Activated naive CD4-positive, alpha-beta T cell treated with anti-CD3 and anti-CD28 coated beads, Interleukin-2, amount 10 ng/mL, durations not matched to agents 7 days and 5 days (primary cell): ENCODE measurements at places on chromosomes 2 and 18.

- DNase-seq: no peak
- H3K27me3 ChIP-seq: no peaks in the 10 kb centered on the region
- no peaks in the 10 kb centered on the region for H3K36me3 ChIP-seq
Measured at GRCh38 chr2:53438692-53439091, 328.9 kb upstream of the CHAC2 start.

DNA sequence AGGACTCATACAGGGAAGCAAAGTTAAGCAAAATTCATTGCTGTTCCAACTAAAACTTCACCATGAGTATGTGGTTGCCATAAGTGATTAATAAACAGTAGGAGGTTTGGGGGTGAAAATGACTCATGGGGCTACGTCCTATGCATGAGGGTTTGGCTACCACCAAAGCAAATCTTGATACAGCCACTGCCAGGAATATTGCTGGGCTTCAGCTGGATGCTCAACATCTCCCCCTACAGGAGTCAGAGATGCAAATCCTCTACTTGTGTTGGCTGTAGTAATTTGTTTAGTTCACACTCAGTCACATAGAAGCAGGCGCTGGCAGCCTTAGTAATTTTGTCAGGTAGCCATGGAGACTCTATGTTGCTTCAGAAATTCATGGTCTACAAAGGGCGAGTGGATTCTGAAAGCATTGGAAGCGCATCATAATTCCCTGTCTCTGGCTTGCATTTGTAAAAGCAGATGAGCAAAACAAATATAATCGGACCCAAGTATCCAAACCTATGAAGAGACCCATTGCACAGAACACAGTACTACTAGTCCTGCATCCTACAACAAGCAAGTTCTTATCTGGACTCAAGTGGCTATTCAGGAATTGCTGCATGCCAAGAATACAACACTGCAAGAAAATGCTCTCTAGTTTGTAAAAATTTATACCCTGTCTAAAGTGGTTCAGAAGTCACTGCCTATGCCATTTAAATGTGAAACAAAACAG lies 76.0 kb downstream of the CD28 start:
- DNase-seq: peak; percentile 69
- H3K36me3 ChIP-seq: peaks cover 10% of the 10 kb centered on the region
- H3K4me3 ChIP-seq: no peak overlapping the region
- no peaks in the 10 kb centered on the region for H3K27me3 ChIP-seq
- peaks cover 47% of the 10 kb centered on the region for H3K4me1 ChIP-seq
- H3K27ac ChIP-seq: no peak overlapping the region

DNA sequence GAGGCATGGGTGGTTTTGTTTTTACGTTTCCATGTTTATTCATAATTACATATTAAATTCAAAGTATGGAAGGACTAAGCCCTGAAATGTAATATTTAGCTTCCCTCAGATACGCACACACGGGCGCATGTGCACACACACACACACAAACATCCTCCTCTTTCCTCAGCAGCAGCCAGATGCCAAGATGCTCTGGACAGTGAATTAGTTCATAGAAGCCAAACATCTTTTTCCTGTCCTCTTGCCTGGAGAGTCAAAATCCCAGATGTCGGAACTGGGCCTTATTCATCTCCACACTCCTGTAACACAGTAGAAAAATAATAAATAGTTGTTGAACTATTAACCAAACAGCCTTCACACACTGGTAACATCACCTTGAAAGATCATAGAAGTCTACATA lies 273.1 kb downstream of the SP3 start:
- no peak for DNase-seq
- H3K27me3 ChIP-seq: peaks cover 3% of the 10 kb centered on the region
- H3K4me1 ChIP-seq: no peaks in the 10 kb centered on the region
- H3K36me3 ChIP-seq: no peaks in the 10 kb centered on the region
- no peak overlapping the region for H3K4me3 ChIP-seq
- no peak overlapping the region for H3K27ac ChIP-seq

DNA sequence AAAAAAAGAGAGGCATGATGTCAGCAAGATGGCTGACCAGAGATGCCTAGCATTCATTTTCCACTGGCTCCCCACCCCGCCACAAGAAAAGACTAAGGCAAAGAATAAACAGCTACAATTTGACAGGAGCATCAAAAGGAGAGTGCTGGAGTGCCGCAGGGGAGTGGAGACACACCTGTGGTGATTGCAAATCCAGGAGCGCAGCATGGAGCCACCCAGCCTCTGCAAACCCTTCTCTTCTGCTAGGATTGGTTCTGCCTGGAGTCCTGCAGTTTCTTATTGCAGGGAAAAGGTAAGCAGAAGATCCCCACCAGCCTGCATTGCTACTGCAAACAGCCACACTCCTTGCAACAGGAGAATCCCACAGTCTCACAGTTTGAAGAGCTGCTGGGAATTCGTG lies 26.1 kb downstream of the BOLL start:
- no peak overlapping the region for H3K4me3 ChIP-seq
- no peaks in the 10 kb centered on the region for H3K4me1 ChIP-seq
- H3K27me3 ChIP-seq: no peaks in the 10 kb centered on the region
- no peaks in the 10 kb centered on the region for H3K36me3 ChIP-seq
- no peak for DNase-seq

- peaks cover 20% of the 10 kb centered on the region for H3K27me3 ChIP-seq
- no peak overlapping the region for H3K27ac ChIP-seq
- no peaks in the 10 kb centered on the region for H3K36me3 ChIP-seq
- DNase-seq: peak; percentile 30
- peaks cover 44% of the 10 kb centered on the region for H3K4me1 ChIP-seq
Measured at GRCh38 chr2:70473101-70473722, 80.4 kb downstream of the TGFA start.

DNA sequence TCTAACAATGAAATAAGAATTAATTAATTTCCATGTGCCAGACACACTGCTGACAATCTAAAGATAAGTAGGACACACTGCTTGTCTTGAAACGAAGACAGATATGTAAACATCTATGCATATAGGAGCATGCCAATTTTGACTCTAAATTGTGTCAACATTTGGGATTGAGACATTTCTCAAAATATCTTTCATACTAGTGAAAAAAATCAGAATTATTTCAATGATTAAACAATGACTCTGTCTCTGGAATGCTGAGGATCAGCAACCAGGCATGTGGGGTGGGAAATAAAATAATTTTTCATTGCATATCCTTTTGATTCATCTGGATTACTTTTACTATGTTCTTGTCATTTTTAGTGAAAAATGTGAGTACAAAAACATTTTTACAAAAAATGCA lies 262.6 kb upstream of the SYT4 start:
- no peaks in the 10 kb centered on the region for H3K27me3 ChIP-seq
- no peak for DNase-seq
- H3K27ac ChIP-seq: no peak overlapping the region
- no peaks in the 10 kb centered on the region for H3K4me1 ChIP-seq

DNA sequence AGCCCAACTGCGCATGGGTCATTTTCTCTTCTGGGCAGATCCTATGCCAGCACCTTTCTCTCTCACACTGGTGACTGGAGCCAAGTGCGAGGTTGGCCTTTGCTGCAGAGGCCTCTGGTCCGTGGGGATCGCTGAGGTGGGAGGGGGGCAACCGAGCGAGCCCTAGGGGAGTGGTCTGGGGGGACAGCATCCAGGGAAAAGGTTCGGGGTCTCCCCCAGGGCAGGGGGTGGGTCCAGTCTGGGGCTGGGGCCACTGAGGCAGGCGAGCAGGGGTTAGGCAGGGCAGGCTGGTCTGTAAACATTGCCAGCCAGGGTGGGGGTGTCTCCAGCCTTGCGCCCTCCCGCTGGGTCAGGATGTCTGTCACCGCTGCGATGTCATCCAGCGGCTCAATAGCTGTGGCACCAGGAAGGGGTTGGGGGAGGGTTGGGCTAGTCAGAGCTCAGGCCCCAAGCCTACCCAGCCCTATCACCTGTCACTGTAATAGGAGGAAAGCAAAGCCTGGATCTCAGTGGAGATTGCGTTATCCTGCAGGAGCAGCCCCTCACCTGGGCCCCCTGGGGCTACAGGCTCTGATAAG lies 4.7 kb downstream of the WDR54 start:
- H3K4me1 ChIP-seq: peaks cover 20% of the 10 kb centered on the region
- DNase-seq: no peak
- no peak overlapping the region for H3K4me3 ChIP-seq
- H3K27me3 ChIP-seq: peaks cover 9% of the 10 kb centered on the region
- peaks cover 17% of the 10 kb centered on the region for H3K36me3 ChIP-seq
- H3K27ac ChIP-seq: no peak overlapping the region

GRCh38 chr18:3717376-3718025 lies 267.5 kb downstream of the TGIF1 start:
- no peaks in the 10 kb centered on the region for H3K36me3 ChIP-seq
- H3K27me3 ChIP-seq: peaks cover 12% of the 10 kb centered on the region
- H3K27ac ChIP-seq: no peak overlapping the region

DNA sequence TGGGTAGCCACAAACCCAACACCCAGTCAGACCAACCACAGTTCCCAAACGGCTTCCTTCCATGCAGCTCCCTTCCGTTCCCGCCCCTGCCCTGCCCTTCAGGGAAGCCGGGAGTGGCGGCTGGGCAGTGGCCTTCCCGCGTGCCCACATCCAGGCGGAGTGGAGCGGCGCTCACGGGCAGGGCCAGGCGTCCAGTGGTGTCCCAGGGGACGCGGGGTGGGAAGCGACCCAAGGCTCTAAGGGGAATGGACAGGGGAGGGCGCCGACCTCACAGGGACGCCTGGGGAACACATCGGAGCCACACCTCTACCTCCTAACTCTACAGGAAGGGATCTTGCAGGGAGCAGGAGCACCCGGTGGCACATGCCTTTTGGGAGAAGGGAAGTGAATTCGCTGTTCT lies 225.9 kb upstream of the MGAT5 start:
- no peak overlapping the region for H3K27ac ChIP-seq
- H3K4me3 ChIP-seq: no peak overlapping the region
- H3K27me3 ChIP-seq: peaks cover 66% of the 10 kb centered on the region

DNA sequence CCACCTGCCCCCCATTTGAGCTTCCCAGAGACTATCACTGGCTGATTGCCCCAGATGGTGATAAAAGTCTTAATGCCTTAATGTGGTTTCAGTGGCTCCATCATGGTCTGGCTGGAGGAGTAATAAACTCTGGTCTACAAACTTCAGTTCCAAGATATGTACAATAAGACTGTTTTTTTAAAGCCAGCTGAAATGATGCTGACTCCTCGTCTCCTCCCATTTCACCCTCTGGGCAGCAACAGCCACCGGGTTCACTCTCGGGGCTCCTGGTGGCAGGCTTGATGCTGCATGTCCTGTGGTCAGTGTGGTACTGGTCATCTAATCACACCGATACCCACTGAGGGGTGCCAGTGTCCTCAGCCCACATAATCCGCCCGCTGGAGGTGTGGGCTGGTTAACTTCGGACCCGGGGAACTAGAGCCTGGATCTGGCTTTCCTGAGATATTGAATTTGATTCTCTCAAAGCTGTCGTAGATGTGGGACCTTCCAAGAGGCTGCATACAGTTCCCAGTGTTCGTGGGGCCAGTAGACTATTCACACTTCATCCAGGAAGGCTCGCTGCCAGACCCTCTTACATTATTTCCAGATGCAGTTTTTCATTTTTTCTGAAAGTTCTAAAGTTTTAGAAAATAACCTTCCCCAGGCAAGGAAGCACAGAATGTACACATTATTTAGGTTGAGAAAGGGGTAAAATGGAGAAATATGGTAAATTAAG lies 95.3 kb downstream of the GALR1 start:
- H3K4me1 ChIP-seq: no peaks in the 10 kb centered on the region
- peaks cover 7% of the 10 kb centered on the region for H3K27me3 ChIP-seq
- H3K4me3 ChIP-seq: no peak overlapping the region
- H3K27ac ChIP-seq: no peak overlapping the region
- no peak for DNase-seq

GRCh38 chr2:215535741-215536140 lies 99.9 kb upstream of the FN1 start:
- no peak for DNase-seq
- H3K27ac ChIP-seq: no peak overlapping the region
- H3K27me3 ChIP-seq: no peaks in the 10 kb centered on the region
- H3K4me1 ChIP-seq: no peaks in the 10 kb centered on the region
- H3K4me3 ChIP-seq: no peak overlapping the region
